Femur (tissue), 1 donor: ENCODE measurements at places on chromosomes 1 and 21.

GRCh38 chr1:89198081-89198480 is 661 bp downstream of the GBP4 start:
- DNase-seq, result no peak

- DNase-seq, result no peak
Measured at GRCh38 chr1:89286549-89287180, 14.0 kb upstream of the GBP5 start.

DNA sequence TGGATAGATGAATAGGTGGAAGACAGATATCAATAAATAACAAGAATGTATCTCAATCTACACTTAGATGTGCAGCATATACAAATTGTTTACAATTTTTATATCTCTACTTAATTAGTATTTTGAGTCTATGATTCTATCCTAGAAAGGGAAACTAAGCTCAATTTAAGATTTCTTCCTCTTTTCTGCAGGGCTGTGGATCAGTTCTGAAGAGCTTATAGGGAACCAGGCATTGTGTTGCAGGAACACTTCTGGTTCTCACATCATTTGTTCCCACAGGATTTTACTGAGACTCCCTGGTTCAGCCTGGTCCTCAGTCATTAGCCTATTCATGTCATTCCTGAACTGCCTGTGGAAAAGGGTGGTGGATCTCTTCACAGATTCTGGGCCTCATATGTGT is 105.8 kb downstream of the TNFSF18 start:
- DNase-seq, result no peak

DNA sequence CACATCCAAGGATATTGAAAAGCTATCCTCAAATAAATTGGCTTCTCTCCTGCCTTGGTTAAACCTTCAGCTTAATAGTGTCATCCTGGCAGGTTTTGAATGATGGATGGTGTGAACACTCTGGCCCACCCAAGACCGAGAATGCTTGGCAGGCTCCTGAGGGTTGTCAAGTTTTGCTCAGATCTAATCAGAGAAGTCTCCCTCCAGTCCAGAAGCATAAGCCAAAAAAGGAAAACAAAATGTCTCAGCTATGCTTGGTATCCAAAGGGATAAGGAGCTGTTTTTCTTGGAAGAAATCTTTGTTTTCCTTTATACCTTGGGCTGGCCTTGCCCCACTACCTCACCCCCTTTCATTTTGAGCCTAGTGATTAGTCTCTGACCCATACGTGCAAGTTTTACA is 172.7 kb downstream of the CRB1 start:
- no peak for DNase-seq

DNA sequence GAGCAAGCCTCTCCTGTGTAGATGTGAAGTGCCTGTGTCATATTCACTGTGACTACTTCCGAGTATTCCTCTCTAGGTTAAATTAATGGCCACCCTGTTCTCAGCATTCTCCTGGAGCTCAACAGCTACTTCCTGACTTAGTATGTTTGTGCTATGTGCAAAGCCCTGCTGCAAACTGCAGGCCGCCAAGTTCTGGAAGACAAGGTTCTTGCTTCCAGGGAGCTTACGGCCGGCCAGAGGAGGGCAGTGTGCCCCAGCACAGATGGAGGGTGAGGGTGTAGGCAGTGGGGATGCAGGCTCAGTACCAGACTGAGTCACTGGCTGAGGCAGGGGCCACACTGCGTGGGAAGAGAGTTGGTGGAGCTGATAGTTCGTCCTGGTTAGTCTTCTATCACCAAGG is 43.2 kb downstream of the ELK4 start:
- peak; percentile 54 for DNase-seq

DNA sequence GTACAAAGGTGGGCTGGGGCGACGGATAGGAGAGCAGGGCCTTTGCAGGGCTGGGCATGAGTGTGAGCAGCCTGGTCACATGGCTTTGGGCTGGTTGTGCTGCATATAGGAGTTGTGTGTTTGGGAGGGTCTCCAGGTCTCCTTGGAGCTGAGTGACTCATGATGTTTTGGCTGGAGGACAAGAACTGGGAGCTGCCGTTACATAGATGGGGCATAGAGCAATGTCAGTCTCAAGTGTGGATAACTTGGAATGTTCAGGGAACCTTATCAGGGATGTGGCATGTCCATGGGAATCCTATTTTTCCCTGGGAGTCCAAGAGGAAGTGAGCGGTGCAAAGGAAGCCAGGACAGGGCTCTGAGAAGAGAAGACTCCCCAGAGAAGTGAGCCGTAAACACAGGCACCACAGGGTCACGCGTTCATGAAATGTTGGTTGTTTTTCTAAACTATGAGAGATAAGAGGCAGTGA is 136.4 kb upstream of the KCNE2 start:
- DNase-seq, result no peak

DNA sequence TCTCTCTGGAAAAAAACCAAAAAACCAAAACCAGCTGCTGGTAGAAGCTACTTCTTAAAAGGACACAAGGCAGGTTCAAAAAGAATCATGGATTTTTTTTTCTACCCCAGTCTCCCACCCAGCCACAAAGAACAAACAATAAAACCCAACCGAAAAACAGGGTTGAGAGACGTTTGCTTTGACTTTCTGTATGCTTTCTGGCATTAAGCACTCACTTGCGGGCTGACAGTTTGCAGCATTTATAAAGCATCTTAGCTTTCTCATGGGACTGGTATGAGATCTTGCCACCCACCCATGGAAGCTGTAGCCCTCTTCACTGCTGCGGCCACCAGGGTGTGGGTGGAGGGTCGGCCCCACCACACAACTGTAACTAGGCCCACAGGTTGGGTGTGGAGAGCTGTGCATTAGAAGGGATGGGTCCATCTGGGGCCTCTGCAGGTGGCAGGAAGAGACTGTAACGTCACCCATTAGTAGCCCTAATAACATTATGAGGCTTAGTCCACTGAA is 165.7 kb downstream of the RHOU start:
- DNase-seq, result no peak

GRCh38 chr1:52677076-52677806 is 20.9 kb downstream of the COA7 start:
- DNase-seq, result no peak

GRCh38 chr1:48671578-48671977 is 105.1 kb downstream of the BEND5 start:
- DNase-seq, result no peak

DNA sequence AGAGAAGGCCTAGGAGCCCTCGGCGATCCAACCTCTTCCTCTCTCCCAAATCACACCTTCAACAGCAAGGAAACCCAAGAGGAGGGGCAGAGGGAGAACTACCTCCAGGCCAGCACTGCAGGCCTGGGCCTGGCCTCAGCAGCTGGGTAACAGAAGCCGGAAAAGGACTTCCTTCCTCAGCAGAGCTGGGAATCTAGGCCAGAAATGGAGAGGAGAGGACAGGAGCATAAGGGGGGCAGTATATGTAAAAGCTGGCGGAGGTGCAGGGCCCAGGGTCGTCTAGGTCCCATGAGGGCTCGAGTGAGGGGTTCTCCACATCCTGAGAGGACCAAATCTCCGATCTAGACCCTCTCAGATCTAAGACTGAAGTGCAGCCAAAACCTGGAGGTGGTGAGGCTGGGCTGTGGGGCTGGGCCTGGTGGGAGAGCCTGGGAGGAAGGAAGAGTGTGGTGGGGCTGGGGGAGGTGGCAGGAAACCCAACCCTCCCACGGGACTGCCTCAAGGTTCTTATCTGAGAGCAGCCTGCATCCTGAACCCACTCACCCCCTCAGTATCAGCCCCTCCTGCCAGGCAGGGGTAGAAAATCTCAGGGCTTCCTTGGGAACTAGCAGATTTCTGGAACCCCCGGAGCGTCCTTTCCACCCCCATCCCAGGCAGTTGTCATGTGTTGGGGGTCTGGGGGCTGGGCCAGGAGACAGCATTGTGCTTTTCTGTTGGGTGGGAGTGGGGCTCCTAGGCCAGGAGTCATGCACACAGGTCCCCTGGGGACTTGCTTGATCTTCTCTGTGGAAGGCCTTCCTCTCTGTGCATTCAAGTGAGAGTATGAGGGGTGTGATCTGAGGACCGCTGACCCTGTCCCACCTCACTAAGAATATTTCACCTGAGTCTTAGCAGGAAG is 33.0 kb downstream of the PIK3C2B start:
- peak; percentile 66 for DNase-seq

DNA sequence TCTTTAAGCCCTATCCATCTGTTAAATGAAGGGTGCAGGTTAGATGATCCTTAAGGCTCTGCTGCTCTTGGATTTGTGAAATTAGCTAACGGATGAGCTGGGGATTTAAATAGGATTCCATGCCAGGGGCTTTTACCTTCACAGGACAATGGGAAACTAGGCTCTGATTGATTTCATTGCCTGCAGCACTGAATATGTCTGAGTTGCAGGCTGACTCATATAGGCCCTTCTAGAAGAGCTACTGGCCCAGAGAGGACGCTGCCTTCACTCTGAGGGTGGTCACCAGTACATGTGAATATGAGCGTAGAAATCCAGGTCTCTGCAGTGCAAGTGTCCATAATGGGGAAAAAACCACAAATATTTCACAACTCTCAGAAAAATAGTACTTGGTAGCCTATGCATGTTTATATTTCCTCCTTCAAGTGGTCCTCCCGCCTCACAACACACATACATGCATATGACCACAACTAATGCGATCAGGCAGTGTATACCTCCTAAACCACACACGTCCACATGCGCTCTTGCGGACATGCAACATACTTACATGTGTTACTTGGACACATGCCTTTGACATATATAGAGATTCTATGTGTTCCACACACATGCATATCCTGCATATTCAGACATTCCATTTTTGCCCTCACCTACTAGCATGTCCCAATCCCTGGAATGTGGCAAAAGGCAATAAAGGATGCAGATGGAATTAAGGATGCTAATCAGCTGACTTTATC is 233.8 kb upstream of the JUN start:
- no peak for DNase-seq

DNA sequence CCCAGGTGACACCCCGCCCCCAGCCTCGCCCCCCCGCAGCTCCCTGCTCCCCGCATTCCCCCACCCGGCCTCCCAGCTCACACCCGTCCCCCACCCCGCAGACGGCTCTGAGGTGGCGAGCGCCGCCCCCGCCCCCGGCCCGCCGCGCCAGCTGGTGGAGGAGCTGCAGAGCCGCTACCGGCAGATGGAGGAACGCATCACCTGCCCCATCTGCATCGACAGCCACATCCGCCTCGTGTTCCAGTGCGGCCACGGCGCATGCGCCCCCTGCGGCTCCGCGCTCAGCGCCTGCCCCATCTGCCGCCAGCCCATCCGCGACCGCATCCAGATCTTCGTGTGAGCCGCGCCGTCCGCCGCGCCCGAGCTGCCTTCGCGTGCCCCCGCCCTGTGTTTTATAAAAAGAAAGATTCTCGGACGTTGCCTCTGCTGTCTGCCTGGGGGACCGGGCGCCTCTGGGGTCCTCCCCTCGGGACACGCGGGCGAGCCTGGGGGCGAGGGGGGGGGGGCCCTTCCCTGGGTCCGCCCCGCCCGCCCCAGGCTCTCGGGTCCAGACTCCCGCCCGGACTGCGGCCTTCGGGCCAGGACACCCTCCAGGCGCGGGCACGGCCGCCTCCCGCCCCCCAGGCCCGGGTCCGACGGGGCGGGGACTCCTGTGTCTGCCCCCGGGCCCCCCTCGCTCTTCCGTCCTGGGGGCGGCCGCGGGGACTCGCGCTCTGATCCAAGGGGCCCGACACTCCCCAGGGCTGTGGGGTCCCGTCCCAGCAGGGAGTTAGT is 1.6 kb upstream of the MMP23B start:
- peak; percentile 95 for DNase-seq

GRCh38 chr21:46124926-46125845 is 27.3 kb downstream of the COL6A2 start:
- DNase-seq, result peak; percentile 35

- DNase-seq, result no peak
Measured at GRCh38 chr1:110319332-110320167, 19.6 kb upstream of the RBM15 start.

DNA sequence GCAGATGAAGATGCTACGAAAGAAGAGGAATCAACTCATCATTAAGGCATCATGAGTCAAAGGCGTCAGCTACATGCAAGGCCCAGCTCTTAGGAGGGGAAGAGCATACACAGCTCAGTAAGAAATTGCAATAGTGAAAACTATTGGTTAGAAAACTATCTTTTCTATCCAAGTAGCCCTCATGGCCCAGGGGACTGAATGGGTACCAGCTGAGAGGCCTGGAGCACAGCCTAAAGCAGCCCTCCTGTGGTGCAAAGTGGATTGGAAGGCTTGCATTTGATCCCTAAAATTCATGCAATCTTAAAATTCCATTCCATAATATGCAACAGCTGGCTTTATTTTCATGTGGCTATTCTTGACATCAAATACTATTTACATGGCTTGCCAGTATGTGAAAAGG is 251.8 kb upstream of the USP24 start:
- no peak for DNase-seq

DNA sequence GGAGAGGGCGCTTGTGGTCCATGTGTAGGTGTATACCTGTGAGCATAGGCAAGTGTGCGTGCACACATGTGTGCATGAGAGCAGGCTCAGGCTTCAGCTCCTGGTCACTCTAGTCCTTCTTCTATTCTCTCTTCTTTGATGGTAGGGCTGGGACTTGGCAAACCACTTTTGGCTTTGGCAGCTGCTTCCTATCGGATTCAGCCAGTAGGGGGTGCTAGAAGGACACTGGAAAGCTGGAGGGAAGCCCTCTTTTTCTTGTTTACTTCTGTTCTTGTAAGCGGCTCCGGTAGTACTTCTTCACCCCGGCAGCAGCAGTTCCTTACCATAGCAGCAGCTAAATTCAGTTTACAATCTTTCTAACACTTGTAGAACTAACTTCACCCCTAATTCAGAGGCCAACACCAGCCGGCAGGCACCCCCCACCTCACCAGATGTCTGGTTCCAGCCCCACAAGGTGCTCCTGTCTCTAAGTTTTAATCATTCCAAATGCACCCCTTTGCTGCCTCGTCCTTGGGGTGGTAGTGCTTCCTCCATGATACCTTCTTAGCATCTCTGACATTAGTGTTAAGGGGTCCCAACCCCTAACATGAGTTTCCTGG is 25.1 kb downstream of the NENF start:
- DNase-seq, result peak; percentile 47

- no peak for DNase-seq
Measured at GRCh38 chr1:50841791-50842387, 118.2 kb downstream of the FAF1 start.

- no peak for DNase-seq
Measured at GRCh38 chr1:157147906-157148700, 9.9 kb upstream of the ETV3 start.

GRCh38 chr1:218249338-218250140 is 35.6 kb upstream of the RRP15 start:
- no peak for DNase-seq

DNA sequence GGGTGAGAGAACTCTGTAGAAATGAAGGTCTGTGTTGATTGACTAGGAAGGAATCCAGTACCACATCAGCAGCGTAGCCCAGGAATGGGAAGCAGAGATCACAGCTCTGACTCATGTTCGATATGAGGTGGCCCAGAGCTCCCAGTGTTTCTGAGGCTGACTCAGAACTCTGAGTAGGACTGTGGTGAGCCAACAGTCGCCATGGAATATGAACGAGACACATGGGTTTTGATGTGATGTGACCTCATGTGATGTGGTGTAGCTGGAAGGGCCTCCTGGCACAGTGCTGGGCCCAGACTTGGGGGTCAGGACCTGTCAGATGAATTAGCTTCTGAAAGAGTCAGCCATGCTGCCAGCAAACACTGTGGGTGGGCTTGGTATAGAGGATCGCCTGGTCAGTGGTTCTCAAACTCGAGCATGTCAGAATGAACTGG is 237.0 kb downstream of the MRPL39 start:
- DNase-seq, result no peak
